ENCODE measurements at places on chromosomes 4 and X.

DNA sequence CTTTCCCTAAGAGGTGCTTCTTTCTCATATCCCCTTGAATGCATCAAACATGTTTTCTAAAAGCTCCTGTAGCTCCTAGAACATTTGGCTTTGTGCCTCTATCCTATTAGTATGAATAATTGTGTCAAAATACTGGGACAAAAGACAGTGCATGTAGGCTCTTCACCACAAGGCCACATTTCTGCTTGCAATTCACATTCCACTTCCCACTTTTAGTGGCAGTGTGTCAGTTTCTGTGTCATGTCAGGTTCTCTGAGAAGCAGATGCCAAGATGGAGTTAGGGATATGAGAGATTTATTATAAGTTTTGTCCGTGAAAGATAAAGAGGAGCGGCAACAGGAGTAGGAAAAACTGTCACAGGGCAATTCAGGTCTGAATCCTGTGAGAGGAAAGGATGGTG, 61.3 kb upstream of the GPRIN3 start:
- no peak for DNase-seq

DNA sequence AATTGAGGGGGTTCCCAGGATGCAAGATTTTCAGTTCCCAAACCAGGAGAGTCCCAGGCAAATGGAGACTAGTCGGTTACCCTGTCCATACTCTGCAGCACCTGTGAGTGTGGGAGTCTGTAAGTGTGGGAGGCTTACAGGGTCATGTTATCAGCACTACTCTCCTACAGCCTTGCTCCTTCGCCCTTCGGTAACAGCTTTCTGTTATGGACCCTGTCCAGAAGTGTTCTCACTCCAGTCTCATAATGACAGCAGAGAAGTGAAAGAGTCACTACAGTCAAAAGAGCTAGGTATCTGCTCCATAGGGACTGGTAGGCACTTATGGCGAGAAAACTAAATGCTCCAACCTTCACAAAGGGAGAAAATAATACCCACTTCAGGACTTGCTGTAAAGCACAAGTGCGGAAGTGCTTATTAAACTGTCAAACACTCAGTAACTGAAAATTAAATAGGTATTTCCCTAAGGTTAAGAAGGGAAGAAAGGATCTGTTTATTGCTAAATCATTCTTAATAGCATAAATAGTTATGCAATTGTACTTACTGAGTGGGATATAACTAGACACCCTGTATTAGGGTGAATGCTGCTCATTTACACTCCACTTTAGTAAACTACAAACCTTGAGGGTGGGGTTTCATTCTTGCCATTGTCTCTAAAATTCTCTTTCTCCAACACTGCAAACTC, 2.7 kb upstream of the ADH7 start:
- DNase-seq = no peak

GRCh38 chr4:15779306-15779705, 1.2 kb downstream of the CD38 start:
- DNase-seq = no peak

DNA sequence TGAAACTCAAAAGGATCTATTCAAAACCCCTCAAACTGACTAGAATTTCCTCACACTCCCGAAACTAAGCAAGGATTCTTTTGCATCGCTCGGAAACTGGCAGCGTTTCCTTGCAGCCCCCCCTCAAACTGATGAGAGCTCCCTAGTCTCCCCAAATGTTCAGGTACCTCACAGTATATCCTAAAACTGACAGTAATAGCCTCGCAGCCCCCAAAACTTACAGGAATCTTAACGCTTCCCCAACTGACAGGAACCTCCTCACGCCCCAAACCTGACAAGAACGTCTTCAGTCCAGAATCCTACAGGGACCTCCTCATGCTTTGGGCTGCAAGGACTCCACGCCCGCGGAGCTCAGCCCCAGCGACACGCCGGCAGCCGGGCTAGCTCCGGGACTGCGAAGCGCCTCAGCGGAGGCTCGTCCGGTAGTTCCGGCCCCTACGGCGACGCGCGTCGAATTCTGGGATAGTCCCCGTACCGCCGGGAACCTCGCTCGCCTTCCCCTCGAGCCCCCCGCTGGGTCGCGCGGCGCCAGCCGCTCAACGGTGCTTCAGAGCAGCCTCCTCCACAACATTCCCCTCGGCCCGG, 640 bp downstream of the PHF8 start:
- DNase-seq = no peak

DNA sequence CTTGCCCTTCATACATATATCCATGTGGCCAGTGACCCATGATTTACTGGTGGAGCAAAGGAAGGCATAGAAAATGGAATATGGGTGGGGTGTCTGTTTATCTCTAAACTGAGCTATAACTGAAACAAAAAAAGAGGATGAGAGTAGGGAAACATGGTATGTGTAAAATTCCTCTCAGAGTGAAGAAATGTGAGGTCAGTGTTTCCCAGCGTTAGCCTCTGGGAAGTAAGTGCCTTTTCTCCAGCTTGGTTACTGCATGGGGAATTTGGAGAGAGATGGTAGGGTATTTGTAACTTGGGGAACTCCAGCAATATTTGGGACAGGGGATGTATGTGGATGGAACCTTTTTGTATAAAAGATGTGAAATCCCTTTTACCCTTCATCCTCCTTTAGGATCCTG, 89.4 kb downstream of the AFF1 start:
- no peak for DNase-seq

GRCh38 chr4:126268106-126268505, 953.4 kb downstream of the FAT4 start:
- no peak for DNase-seq

GRCh38 chrX:119790977-119791436, 423 bp downstream of the RPL39 start:
- DNase-seq = no peak

GRCh38 chr4:189779281-189779980, 161.2 kb upstream of the FRG1 start:
- no peak for DNase-seq

DNA sequence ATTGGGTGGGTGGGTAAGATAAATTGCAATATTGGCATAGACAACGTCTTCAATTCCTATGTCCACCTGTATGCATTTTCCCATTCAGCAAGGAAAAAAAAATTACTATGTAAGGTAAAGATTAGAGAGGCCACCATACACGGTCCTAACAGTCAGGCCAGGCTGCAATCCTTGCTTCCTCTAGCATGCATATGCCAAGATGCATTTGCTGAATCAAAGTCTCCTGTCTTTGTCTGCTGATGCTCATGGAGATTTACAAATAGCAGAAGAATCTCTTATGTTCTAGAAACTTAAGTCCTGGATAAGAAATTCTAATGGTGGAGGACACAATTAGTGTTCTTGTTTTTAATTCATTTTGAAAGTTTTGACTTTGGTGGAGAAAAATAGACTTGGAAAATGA, 206.8 kb downstream of the PDGFC start:
- no peak for DNase-seq

DNA sequence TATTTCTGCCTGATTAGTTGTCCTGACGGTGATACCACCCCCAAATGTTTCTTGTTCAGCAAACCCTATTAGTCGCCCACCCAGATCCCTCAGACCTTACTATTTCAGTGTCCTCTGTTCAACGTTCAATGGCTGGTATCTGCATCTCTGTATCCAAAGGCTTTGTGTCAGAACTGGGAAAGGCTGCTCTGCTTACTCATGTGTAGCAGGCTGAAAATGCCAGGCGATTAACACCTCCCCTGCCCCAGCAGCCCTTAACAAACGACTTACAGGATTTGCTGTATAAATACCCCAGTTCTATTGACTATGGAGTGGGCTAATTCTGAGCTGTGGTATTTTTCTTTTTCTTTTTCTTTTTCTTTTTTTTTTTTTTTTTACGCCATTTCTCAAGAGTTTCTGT, 415.0 kb downstream of the ZNF674 start:
- no peak for DNase-seq

DNA sequence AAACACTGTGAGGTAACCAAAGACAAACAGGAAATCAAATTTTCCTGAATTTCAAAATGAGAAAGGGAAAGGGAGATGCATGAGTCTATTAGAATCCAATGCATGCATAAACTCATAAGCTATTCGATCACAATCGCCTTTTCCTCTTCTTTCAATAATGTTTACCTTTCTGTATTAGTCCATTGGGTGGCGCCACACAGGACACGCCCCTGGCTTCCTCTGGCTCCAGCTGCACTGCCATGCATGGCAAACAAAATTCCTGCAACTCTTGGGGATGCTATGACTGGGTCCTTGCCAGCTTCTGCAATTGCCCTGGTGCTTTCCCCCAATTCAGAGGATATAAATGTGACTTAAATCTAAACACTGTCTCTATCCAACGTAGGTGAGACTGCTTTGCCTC, 424.5 kb upstream of the PCDH7 start:
- no peak for DNase-seq

- DNase-seq = no peak
Observed at GRCh38 chrX:81316163-81316562, 114.3 kb downstream of the SH3BGRL start.

DNA sequence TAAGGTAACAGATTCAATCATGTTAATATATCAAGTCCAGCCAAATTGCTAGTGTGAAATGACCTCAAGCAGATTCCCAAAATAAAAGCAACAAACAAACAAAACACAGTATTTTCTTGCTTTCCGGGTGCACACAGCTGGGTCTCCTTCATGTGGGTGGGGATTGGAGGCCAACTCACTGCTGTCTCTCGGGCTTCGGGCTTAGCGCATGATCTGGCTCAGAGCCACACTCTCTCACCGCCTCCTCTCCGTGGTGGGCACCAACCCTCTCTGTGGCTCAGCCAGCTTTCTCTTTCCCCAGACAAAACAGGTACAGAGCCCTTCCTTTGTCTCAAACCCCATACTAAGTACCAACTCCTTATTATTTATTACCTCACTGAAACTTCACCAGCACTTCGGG, 2.9 kb upstream of the REELD1 start:
- no peak for DNase-seq

- DNase-seq = no peak
Observed at GRCh38 chr4:171644430-171645057, 168.7 kb upstream of the GALNTL6 start.

GRCh38 chr4:7801641-7802040, 138.0 kb downstream of the AFAP1 start:
- DNase-seq = no peak

- DNase-seq = no peak
Observed at GRCh38 chr4:73984736-73985527, 3.1 kb downstream of the PPBP start.

GRCh38 chr4:116668190-116668589, 417.2 kb downstream of the TRAM1L1 start:
- DNase-seq = no peak
